ENCODE measurements at places on chromosomes 2 and 18.

GRCh38 chr2:21244161-21244560 lies 120.4 kb downstream of the TDRD15 start:
- no peak for DNase-seq

GRCh38 chr2:54942373-54942772 lies 107.9 kb downstream of the RTN4 start:
- no peak for DNase-seq

- no peak for DNase-seq
These were observed 323.7 kb downstream of the LRRTM1 start for GRCh38 chr2:79980816-79981215.

DNA sequence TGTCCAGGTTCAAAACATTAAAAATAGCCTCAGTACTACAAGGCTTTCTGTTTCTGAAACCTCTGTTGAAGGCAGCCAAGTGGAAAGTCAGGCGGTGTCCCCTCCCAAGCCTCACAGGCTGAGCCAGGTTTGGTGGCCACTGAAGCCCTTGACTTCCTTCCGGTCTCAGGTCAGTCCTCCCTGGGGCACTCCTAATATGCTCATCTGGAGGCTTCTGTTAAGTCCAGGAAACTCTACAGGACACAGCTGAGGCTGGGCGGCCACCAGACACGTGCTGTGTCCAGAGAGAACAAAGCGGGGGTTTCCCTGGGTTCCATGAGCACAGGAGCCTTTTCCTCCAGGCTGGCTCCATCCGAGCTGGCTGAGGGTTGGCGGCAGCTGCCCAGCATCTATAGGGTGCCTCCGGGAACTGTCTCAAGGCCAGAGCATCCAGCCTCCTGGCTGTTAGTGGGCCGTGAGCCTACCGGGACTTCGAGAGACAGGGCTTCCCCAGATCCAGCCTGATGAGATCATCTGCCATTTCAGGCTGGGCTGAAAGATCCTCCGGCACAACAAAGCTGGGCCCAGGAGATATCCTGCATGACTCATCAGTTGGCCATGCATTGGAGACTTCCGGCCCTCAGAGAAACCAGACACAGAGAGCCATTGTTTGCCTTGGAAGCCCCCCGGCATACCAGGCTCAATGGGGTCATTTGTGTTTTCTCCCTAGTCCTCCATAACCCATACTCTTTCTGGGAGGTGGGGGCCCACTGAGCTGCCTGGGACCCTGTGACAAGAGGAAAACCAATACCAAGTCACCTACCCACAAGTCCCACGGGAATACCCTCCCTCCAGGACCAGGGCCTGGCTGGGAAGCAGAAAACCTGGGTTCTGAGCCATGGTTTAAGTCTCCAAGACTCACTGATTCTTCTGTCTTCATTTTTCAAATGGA lies 71.7 kb downstream of the HS1BP3 start:
- DNase-seq: no peak

DNA sequence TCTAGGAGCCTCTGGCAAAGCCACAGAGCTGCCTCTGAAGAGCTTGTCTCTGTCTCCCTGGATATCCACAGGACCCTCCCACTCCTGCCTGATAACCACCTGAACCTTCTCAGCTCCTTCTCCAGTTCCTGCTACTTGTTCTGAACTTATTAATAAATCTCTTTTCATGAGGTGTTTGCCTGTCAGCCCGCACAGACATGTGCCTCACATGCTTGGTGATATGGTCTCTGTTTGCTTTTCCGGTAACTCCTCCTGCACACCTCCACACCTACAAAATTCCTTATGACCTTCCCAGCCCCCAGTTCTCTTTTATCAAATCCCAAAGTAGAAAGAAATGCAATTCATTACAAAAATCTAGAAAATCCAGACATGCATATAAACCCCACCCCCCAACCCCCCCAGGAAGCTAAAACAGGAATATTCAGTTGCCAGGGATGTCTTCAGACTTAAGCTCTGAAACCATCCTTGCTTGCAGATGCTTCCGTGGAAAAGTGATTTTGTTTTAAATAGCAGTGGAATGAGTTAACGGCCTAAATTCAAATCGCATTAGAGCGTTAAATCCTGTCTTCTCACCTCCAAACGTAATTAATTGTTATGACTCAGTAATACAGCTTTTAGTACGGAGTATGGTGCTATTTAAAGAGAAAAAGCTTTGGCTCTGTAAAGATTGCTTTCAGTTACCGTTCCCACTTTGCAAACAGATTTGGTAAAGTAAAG lies 2.1 kb upstream of the PID1 start:
- no peak for DNase-seq

- DNase-seq: no peak
These were observed 147.9 kb upstream of the CAVIN2 start for GRCh38 chr2:191994749-191995148.

- DNase-seq: no peak
These were observed 33.8 kb upstream of the NEDD4L start for GRCh38 chr18:58010265-58010664.

DNA sequence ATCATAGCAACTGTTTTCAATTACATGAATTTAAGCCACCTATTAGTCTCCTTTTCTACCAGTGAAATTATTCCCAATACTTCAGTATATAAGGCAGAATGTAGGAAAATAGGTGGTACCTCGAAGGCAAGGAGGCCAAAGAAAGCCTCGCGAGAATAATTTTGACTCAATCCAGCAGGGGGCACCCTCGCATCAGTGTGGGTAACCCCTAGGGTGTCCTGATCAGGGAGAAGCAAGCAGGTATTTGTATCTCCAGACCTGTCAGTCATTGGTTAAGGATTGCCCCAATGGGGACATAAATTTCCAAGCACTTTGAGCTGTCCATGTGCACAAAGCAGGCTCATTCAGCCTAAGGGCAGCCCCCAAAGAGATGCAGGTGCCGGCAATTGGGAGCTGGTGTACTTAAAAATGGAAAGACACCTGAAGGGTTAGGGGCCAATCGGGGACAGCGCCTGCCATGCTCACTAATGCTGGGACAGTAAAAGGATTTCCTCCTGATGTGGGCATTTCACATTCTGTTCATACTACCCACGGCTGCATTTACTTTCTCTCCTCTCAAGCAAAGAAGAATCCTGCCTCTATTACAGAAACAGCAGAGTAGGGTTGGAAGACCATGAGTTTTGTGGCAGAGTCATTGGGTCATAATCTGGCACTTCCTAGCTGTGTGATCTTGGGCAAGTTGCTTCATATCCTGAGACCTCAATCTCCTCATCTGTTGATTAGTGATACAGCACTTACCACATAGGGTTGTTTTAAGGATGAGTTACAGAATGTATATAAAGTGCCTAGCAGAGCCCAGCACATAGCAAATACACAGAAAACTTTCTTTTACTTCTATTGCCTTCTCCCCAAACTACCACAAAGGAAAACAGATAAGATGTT lies 136.1 kb downstream of the ICOS start:
- DNase-seq: peak; percentile 34

DNA sequence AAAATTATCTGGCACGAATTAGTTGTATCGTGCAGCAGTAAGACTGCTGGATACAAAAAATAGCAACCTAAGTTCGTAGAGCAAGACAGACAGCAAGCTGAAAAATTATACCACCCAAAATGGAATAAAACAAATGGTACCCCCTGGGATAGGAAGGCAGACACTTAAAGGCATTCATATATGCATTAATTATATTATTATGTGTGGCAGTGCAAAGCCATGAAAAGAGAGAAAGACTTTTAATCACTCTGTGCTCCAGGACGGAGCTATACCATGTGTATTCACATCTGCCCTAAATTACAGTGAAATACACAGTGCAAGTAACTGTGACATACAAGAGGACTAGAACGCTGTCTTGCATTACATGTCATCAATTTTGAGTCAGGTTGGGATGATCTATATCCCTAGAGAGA lies 235.9 kb downstream of the GULP1 start:
- DNase-seq: no peak

DNA sequence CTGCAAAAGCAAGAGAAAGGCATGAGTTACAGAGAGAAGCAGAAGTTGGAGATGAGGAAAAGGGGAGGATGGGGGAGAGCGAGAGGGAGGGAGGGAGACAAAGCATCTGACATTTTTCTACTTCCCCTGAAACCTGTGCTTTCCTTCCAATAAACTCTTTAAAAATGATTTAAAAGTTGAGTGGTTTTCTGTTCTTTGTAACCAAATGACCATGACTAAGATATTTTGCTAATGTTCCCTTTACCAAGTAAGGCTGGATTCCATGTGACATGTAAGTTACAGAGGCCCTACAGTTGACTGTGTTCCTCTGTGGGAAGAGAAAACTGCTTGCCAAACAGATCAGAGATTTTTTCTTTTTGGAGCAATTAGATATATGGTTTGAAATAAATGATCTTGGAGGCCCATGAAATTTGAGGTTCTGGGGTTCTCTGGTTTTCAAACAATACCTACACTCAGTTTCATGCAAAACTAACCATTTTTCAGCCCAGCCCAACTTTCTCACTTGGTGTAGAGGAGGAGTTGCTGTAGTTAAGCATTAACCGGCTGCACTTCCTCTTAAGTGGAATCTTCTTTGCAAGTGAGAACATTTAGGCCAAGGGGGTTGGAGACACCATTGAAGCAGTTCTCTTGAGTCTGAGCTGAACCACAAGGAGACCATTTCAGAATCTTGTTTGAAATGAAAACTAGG lies 34.5 kb downstream of the INSIG2 start:
- DNase-seq: no peak

GRCh38 chr2:28956890-28957289 lies 24.2 kb upstream of the TOGARAM2 start:
- no peak for DNase-seq

GRCh38 chr2:207484444-207485391 lies 45.0 kb upstream of the CREB1 start:
- DNase-seq: no peak

DNA sequence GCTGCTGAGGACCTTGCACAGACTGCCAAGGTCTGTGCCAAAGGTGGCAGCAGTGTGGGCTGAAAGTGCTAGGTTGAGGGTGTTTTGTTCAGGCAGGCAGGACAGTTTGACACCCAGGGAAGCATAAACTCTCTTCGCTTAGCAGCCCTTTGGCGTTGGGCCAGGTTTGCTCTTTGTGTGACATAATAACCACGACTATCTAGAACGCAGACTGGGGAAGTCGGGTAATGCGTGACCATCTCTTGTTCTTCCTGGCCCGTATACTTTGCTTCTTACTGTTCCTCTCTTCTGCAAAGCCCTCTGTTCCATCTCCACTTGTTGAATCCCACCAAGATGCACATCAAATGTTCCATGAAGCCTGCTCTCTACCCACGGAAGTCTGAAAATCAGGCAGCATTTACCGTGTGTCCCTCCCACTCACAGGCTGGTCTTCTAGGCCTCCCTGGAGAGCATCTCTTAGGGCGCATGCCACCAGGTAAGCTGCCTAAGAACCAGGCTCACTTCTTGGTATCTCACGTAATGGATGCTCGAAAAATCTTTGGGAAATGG lies 96.7 kb upstream of the LMAN1 start:
- no peak for DNase-seq

- DNase-seq: no peak
These were observed 19.6 kb downstream of the CEP68 start for GRCh38 chr2:65075605-65076344.

- DNase-seq: no peak
These were observed 536.9 kb downstream of the TMX3 start for GRCh38 chr18:68177807-68178702.

GRCh38 chr2:239175181-239175580 lies 225.6 kb downstream of the HDAC4 start:
- DNase-seq: no peak

DNA sequence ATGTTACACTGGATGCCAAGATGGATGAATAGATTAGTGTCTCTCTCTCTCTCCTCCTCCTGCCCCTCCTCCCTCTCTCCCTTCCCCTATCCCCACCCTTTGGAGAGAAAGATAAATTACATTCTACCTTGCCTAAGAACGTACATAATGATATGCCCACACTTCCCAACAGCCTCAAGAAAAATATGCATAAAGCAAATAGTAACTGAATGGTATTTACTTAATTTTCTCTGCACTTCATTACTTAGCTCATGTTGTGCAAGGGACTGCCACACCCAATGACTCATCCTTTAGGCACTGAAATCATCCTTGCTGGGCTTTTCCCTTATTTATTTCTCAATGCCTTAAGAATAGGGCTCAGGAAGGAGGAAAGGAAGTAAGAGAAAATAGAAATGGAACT lies 137.3 kb upstream of the PID1 start:
- DNase-seq: no peak

DNA sequence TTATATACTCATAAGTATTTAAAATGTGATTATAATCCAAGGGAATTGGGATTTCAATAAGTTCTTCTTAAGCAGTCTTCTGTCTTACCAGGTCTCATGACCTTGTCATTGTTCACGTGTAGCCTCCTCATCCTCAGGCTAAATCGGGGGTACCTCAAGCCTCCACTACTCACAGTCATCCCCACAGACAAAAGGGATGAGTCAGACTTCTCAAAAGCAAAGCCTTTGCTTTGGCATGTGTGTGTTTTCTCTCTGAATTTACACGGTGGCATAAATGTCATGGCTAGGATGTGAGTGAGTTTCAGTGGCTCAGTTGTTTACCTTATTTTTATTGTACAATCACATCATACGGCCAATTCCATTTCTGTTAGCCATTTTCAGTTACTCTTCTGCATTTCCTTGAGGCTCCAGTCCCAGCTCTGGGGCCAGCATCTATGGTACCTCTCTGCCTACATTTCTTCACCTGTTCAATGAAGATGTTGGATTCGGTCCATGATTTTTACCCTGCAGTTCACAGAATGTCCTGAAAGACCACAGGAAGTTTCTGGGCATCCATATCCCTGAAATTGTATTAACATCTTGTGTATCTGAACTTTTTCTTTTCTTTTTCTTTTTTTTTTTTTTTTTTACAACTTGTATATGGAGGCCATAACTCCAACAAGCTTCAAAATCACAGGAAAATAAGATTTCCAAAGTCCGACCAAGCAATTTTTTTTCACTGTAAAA lies 195.3 kb downstream of the FHOD3 start:
- no peak for DNase-seq

- DNase-seq: no peak
These were observed 1268.3 kb upstream of the TMEFF2 start for GRCh38 chr2:193463011-193463410.

- DNase-seq: no peak
These were observed 335.7 kb upstream of the UBE2E3 start for GRCh38 chr2:180644709-180645108.

DNA sequence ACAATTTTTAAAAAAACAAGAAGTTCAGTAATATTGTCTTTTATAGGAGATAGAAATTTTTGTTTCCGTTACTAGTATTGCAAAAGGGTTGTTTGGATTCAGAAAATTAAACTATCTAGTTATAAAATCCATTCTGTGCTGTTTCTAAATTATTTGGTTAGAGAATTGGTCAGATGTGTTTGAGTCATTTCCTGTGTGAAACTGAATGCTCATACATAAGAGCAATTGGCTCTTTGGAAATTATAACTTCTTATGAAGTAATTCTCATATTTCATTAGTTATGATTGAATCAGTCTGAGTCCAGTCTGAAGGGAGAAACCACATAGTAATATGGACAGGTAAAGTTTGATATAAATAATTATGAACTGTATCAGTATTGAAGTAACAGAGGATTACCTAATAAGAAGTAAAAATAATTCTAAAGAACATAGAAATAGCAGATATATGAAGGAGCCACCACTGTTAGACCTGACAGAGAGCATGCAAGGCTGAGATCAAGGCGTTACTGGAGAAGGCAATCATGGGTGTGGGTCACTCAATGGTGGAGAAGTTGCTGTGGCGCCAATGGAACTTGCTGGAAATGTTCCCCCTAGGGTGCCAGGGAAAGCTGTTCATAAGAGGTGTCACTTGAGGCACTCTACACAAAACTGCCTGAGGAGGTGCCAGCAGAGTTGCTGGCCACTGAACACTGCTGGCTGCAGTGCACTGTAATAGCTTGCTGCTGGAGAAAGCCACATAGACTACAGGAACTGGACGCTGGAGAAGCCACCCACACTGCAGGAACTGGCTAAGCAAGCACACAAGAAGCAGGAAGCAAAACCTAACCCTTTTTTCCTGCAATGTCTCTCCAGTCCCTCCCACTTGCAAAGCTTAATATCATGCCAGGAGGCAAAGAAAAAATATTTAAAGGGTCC lies 18.0 kb upstream of the FAP start:
- peak; percentile 3 for DNase-seq

Measured in activated T-helper 1 cell treated with anti-CD3 and anti-CD28 coated beads, Interleukin-2, amount 50 U/mL, for 16 hours (primary cell).